ENCODE measurements at places on chromosomes 7 and 10.

GRCh38 chr10:35236739-35237138, 99.6 kb upstream of the CCNY start:
- no peak for DNase-seq

DNA sequence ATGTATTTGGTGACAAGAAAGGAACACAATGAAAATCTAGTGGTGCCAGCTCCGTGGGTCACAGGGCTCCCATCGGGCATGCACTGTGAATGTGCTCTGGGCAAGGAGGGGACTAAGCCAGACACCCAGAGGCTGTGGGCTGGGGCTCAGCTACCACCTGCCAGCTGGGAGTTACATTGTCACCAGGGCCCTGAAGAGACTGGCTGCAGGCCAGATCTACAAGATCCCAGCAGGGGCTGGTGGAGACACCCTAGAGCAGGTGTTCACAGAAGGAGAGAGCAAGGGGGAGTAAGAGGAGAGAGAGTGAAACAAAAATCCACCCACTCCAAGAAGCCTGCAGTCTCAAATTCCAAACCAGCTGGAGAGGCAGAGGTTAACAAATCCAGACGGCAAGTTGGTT, 116.6 kb upstream of the ADCY1 start:
- DNase-seq: peak; percentile 85

DNA sequence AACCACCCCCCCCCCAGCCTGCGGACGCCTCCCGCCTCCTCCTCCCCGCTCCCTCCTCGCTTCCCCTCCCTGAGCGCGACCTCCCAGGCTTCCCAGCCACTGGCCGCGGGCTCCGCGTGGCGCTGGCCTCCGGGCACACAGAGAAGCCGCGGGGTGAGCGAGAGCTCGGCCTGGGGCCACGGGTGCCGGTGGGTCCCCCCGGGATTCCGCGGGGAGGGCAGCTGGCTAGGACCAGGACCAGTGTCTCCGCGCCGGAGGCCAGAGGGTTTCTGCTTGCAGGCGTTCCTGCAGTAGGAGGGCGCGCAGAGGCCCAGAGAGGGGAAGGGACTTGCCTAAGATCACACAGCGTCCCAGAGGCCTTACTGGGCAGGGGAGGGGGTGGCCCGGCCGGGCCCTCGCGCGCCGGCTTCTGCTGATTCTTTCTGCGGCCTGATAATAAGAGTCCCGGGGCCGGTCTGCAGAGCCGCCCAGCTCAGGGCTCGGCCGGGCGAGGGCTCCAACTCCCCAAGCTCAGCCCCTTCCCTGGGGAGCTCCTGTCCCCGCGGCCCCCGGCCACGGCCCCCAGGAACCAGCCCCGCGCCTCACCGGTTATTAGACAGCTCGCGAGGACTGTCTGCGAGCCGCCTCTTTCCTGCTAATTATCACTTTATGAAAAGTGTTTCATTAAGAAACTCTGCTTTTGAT, 10.1 kb downstream of the UNCX start:
- DNase-seq: no peak

GRCh38 chr10:25220156-25220555, 45.4 kb downstream of the GPR158 start:
- DNase-seq: no peak

DNA sequence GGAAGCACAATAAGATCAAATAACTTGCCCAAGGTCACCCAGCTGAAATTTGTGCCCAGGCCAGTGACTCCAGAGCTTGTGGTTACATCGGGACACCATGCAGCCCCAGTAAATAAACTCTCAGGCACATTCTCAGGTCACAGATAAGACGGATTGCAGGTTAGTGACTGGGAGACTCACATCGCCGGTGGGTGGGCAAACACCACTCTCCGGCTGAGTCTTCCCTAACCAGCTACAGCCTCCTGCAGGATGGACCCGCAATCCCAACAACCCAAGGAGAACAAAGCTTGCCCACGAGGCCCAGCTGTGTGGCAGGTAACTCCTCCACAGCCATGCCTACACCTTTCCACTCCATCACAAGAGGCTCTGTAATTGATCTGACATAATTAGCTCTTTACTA, 81.7 kb upstream of the EFCAB10 start:
- DNase-seq: no peak

- peak; percentile 11 for DNase-seq
Measured at GRCh38 chr10:13717936-13718772, 131.4 kb downstream of the PRPF18 start.
